ENCODE measurements at places on chromosomes 3 and 15.

DNA sequence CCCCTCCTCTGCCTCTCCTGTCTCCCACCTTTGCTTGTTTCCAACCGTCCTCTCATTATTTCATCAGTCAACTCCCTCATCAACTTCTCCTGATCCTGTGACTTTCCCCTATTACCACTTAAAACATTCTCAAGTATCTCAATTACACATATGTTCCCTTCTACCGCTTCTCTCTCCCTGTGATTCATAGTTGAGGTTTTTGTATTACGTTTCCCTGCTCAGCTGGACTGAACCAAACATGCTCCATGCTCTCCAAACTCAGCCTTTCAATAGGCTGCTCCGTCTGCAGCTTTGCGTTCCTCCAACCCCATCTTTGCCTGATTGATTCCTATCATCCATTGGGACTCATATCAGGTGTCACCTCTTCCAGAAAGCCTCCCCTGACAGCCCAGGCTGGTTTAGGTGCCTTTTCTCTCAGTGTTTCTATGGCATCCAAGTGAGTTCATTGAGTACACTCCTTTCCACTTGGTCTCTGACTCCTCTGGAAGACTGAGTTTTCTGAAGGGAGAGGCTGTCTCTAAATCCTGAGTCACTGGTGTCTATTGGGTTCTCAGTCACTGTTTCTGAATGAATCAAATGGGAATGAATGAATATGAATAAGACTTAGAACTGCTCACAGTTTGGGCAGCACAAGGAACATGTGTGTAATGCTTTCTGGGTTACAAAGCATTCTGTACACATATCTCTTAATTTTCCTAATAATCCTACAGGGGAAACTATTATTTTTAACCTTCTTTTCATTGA, 56.4 kb downstream of the PLD1 start:
- no peak for DNase-seq

- DNase-seq = no peak
Observed at GRCh38 chr3:161401389-161401788, 30.1 kb upstream of the SPTSSB start.

DNA sequence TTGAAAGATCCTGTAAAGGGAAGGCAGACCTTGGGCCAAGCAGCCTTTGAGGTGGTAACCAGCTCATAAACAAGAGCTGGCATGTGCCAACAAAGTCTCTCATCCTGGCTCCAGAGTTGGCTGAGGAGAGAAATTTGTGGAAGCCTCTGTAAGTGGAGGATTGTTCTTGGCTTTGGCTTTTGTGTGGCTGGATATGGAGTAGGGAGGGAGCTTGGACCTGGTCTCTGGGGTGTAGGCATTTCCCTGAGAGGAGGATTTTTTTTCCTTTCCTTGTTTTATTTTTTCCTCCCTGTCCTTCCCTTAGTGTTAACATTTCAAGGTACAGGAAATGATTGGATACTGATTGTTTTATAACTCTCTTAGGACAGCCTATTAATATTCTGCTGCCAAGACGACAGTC, 60.8 kb downstream of the ZNF609 start:
- DNase-seq = no peak

- DNase-seq = no peak
Observed at GRCh38 chr15:48989170-48989569, 25.5 kb upstream of the SHC4 start.

All from T-helper 2 cell treated with Interferon-gamma antibody and Interleukin-4, amounts not matched to agents 5 μg/mL and 100 μg/mL, for 36 hours (primary cell).